ENCODE measurements at places on chromosomes 7 and 10. TPM values are rescaled to one million over a fixed set of nuclear protein-coding genes. Genes with fewer than 3 reads are reported as not detected.
A peak's percentile ranks its signal among the peaks of the same experiment; 100 is the strongest.

The AKR1C8 gene
- total RNA-seq, result 9.2 TPM

The TDRD1 gene
- total RNA-seq, result 0.39 TPM

The ANKRD61 gene
- not detected for total RNA-seq

DNA sequence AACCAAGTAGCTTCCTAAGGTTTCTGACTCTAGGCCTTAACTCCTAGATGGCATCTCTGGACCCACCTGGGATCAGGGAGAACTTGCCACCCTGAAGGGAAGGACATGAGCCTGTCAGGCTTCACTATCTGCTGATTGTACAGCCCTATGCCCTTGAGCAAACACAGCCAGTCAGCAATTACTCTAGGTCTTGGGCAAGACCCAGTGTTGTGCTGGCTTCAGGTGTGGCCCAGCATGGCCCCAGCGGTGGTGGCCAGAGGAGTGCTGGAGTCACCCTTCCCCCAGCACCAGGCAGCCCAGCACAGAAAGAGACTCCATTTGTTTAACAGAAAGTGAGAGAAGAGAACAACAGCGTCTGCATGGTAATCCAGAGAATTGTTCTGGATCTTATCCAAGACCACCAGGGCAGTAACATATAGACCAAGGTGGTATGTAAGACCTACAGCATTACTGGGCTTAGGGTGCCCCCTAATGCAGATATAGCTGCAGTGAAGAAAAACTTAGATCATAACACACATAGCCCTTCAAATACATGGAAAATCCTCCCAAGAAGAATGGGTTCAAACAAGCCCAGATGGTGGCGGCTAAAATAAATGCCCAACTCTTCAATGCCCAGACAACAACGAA, 207.7 kb downstream of the MAGI2 start:
- H3K27ac ChIP-seq, result no peak overlapping the region
- no peaks in the 10 kb centered on the region for H3K4me1 ChIP-seq
- H3K36me3 ChIP-seq, result no peaks in the 10 kb centered on the region
- no peaks in the 10 kb centered on the region for H3K27me3 ChIP-seq
- H3K4me3 ChIP-seq, result no peak overlapping the region
- no peak for DNase-seq

- DNase-seq, result no peak
- no peak overlapping the region for H3K27ac ChIP-seq
- H3K27me3 ChIP-seq, result no peaks in the 10 kb centered on the region
- no peaks in the 10 kb centered on the region for H3K4me1 ChIP-seq
- H3K4me3 ChIP-seq, result no peak overlapping the region
- H3K36me3 ChIP-seq, result no peaks in the 10 kb centered on the region
Observed at GRCh38 chr7:16015981-16016380, 329.5 kb upstream of the MEOX2 start.

- H3K27me3 ChIP-seq, result no peaks in the 10 kb centered on the region
- DNase-seq, result no peak
- H3K4me3 ChIP-seq, result no peak overlapping the region
- H3K4me1 ChIP-seq, result peaks cover 5% of the 10 kb centered on the region
- no peak overlapping the region for H3K27ac ChIP-seq
Observed at GRCh38 chr10:1154531-1155295, 98.5 kb downstream of the WDR37 start.

GRCh38 chr7:37411444-37412034, 37.1 kb downstream of the ELMO1 start:
- DNase-seq, result no peak
- no peak overlapping the region for H3K4me3 ChIP-seq
- no peaks in the 10 kb centered on the region for H3K36me3 ChIP-seq
- peak overlapping the region; percentile 49 for H3K27ac ChIP-seq
- H3K27me3 ChIP-seq, result no peaks in the 10 kb centered on the region

GRCh38 chr10:61669161-61669725, 6.5 kb downstream of the CABCOCO1 start:
- no peak overlapping the region for H3K27ac ChIP-seq
- DNase-seq, result no peak
- H3K4me1 ChIP-seq, result no peaks in the 10 kb centered on the region
- H3K27me3 ChIP-seq, result peaks cover 6% of the 10 kb centered on the region
- no peaks in the 10 kb centered on the region for H3K36me3 ChIP-seq

DNA sequence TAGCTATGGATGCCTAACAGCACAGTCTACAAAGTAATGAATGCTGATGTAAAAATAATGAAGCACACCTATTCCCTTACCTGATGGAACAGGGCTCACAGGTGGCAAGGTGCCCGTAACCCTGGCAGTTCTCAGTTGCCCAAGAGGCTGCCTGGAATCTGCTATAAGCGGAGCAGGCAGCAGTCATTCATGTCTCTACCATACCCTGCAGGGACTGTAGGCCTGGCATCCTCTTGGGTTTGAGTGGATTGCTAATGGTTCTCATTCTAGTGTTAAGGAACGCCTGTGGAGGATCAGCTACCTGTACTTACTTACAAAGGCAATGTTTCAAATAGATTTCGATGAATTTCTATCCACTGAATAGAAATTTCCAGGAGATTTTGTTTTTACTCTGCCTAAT, 38.4 kb downstream of the BAIAP2L1 start:
- H3K4me3 ChIP-seq, result no peak overlapping the region
- no peaks in the 10 kb centered on the region for H3K4me1 ChIP-seq
- H3K27me3 ChIP-seq, result no peaks in the 10 kb centered on the region
- H3K27ac ChIP-seq, result no peak overlapping the region
- no peaks in the 10 kb centered on the region for H3K36me3 ChIP-seq

GRCh38 chr7:83267141-83267631, 104.5 kb upstream of the PCLO start:
- H3K4me3 ChIP-seq, result no peak overlapping the region
- no peaks in the 10 kb centered on the region for H3K36me3 ChIP-seq
- H3K27me3 ChIP-seq, result no peaks in the 10 kb centered on the region
- H3K4me1 ChIP-seq, result no peaks in the 10 kb centered on the region
- no peak overlapping the region for H3K27ac ChIP-seq
- DNase-seq, result no peak

- no peak for DNase-seq
- H3K27me3 ChIP-seq, result no peaks in the 10 kb centered on the region
- no peaks in the 10 kb centered on the region for H3K36me3 ChIP-seq
- no peak overlapping the region for H3K4me3 ChIP-seq
- H3K27ac ChIP-seq, result no peak overlapping the region
Observed at GRCh38 chr7:80614851-80615271, 23.6 kb upstream of the CD36 start.

DNA sequence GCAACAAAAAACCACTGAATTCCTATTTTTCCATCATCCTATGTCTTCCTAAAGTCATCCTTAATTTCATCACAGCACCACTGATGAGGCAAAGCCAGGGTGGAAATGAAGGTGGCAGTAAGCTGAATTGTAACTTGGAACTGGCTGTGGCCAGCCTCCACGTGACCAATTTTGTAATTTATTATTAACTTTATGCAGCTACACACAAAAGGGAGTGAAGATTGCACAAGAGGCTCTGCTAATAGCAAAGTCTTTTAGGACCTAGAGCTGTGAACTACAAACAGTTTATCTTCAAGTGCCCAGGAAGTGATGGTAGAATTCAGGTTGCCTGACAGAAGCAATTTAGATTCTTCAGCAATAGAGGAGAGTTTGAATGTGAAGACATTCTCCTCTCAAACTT, 176.4 kb downstream of the CCDC71L start:
- no peak overlapping the region for H3K4me3 ChIP-seq
- DNase-seq, result no peak
- no peaks in the 10 kb centered on the region for H3K4me1 ChIP-seq
- no peaks in the 10 kb centered on the region for H3K36me3 ChIP-seq
- no peak overlapping the region for H3K27ac ChIP-seq

Data from CD4-positive, alpha-beta memory T cell (primary cell).